ENCODE measurements at places on chromosomes 2 and 18.

- DNase-seq, result no peak
These were observed 38.4 kb downstream of the RNF144A start for GRCh38 chr2:6955511-6956136.

DNA sequence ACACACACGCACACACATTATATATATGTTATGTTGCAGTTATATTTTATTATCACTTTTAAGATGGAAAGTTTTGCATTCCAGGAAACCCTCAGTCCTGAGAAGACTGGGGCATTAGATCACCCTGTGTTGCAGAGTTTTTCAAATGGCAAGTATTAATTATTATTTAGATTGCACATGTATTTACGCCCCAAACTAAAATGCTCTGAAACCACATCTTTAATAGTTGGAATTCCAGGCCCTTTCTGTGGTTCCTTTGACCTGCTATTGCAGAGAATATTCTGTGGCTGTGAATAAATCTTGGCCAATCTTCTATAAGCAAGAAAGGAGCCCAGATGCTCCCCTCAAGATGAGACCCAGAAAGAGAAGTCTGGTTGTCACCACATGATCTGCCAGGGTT, 427.0 kb upstream of the TNP1 start:
- no peak for DNase-seq

DNA sequence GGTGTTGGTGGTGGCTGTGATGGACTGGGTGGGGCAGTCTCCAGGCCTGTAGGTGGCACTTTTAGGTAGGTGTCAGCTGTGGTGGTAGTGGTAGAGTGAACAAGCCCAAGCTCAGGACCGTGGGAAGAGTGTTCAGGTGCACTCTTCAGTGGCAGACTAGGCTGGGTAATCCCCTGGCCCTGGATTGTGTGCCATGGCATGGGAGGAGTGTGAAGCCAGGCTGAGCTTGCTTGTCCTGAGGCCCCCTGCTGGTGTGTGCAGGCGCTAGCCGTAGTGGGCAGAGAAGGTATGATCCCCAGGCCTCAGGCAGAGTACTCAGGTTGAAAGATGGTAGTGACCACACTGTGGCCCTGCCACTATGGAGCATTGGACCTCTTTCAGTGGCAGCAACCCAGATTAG, 850.3 kb downstream of the DSC3 start:
- DNase-seq, result no peak

DNA sequence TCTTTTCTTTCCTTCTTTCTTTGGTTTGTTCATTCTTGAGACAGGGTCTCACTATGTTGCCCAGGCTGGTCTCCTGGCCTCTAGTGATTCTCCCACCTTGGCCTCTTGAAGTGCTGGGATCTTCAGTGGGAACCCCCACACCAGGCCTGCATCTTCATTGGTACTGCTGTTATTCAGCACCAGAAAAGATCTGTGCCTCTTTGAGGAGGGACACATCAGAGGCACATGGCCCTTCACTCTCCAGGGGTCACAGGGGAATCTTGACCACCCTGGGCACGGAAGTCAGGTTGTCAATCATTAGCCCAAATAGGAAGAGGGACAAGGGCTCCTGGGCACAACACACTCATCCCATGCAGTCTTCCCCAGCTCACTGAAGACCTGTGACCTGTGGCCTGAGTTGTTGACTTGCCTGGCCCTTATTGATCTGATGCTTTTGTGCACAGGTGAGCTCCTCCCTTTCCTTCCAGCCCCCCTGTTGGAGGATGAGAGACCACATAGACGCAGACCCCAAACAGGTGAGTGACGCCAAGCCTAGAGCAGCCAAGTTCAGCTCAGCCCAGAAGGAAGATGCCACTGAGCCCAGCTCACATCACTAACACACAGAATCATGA, 33.0 kb upstream of the ODC1 start:
- no peak for DNase-seq

GRCh38 chr2:96197546-96198255, 10.9 kb downstream of the STARD7 start:
- no peak for DNase-seq

DNA sequence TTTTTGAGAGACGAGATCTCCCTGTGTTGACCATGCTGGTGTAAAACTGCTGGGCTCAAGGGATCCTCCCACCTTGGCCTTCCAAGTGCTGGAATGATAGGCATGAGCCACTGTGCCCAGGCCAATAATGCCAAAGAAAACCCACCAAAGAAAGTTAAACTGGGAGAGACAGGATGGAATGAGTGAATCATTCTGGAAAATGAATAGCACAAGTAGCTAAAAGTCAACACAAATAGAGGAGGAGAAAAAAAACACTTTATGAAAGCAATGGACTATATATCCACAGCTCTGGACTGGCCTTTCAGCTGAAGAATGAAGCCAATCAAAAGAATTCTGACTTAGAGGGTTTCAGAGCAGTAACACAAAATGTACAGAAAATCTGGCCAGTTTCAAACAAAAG, 23.9 kb downstream of the IAH1 start:
- DNase-seq, result no peak

GRCh38 chr2:831622-832021, 119.0 kb upstream of the SNTG2 start:
- DNase-seq, result no peak

DNA sequence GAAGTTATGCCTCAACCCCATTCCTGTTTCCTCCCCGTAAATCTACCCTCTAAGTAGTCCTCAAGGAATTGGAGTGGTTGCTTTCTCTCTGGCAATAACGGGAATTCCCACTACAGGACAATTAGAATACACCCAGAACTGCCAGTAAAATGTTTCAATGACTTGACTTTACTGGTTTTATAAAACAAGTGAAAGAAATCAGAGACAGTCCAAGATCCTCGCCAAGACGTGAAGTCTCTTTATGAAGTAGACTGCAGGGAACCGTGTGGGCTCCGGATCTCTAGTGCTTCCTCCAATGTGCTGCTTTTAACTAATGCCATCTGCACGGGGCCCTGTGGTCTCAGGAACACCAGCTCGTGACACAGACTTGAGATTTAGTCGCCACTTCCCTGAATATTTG, 101.4 kb downstream of the CPO start:
- no peak for DNase-seq

DNA sequence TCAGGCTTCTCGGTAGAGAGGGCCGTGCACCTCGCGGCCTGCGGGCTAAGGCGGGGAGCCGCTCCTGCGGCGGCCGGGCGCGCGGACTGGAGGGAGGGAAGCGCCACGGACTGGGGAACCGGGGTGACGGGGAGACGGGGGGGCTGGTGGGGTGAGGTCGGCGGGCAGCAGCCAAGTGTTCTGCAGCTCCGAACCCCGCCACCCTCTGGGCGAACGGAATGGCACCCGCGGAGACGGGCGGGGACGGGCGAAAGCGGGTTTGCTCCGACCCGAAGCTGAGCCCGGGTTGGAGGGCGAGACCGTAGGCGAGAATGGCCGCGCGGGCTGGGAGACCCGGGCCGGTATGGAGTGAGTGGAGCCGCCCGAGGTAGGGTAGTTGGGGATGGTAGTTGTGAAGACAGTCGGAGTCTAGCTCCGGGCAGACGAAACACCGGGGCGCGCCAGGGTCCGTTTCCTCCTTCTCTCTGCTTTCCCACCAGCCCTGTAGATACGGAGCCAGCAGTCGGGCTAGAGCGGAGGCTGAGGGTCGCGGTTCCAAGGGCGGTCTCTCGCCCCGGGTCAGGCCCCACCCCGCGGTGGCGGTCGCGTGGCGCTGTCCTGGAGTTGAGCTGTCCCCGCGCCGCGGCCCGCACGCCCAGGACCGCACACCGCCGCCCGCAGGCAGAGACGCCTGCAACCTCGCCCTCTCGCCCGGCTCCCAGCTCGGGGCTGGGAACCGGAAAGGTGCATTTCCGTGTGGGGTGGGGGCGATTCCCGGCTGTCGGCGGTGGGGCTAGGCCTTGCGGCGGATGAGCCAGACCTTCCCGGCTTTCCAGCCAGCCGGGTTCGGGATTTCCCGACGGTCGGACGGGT, 160.3 kb upstream of the SIX2 start:
- DNase-seq, result no peak

DNA sequence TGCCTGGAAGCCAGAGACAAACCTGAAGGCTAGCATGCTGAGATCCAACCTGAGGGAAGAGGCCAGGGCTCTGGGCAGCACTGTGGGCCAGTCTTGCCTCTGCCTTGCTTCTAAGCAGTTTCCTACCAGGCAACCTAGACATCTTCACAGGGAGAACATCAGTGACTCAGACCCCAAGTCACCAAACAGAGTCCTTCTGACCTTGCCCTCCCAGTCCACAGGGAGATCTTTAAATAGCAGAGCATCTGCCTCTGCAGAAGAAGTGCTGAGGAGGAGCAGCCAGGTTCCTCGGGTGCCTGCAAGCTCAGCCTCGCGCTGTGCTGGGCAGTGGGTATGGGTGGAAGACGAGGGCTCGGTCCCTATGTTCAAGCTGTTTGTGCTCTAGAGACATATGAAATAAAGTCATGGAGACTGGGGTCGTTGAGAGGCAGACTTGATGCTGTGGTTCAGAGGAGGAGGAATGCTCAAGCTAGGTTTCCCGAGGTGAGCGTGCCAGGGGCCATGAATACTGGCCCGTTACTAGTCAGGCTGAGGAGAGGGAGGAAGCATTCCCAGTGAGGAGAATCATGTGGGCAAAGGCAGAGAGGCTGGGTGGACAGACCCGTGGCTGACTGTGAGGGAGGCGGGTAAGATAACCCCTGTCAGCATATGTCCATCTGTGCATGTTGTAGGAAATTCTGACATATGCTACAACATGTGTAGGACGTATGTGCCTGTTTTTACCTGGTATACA, 66.5 kb downstream of the BOLA3 start:
- no peak for DNase-seq

DNA sequence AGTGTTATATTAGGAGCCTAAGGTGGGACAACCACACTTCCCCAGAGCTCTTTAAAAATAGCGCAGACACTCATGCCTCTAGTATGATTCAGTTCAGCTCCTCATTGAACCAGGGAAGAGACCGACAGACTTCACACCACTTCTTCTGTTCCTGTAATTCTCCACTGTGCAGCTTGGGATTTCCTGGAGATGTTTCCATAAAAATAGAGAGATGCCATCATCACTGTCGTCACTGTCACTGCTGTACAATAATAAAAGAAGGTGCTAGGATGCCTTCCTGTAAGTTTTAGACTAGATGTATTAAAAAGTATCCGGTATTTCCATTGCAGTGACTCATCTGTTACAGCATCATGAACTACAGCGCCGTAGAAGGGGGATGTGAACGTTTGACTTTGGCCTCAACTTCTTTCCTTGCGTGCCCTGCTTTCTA, 110.9 kb downstream of the FAM210A start:
- DNase-seq, result no peak

GRCh38 chr2:233497692-233498091, 68.9 kb downstream of the USP40 start:
- no peak for DNase-seq

GRCh38 chr2:162989507-162989906, 150.9 kb upstream of the KCNH7 start:
- no peak for DNase-seq

DNA sequence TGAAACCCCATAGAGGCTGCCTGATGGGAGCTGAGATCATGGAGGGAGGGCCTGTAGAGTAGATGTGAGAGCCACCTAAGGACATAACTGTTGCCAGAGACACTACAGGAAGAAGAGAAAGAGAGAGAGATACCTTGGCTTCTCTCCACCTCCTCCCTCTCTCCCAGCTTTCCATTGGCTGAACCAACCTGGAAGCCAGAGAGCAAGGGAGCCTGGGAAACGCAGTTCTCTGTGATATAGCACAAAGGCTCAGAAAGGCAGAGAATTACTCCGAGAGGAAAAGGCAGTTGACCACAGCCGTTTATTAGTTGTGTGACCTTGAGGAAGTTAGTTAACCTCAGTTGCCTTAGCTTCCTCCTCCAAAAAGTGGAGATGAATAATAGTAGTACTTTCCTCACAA, 37.7 kb upstream of the MAT2A start:
- no peak for DNase-seq

GRCh38 chr2:199524689-199525574, 67.2 kb upstream of the SATB2 start:
- no peak for DNase-seq

- DNase-seq, result no peak
These were observed 33.5 kb downstream of the DAPL1 start for GRCh38 chr2:158828378-158829164.

- no peak for DNase-seq
These were observed 89.5 kb upstream of the LMAN1 start for GRCh38 chr18:59448546-59448945.

- no peak for DNase-seq
These were observed 107.1 kb downstream of the AGAP1 start for GRCh38 chr2:235600926-235601325.

- DNase-seq, result no peak
These were observed 1.8 kb downstream of the PPP1R7 start for GRCh38 chr2:241151934-241152660.

- DNase-seq, result peak; percentile 20
These were observed at the start of gene CHST10 for GRCh38 chr2:100416935-100417710. TSS of gene CHST10 (minus strand) at chr2:100417668. CDS start at chr2:100406675, 10,993 bp downstream.

- no peak for DNase-seq
These were observed 511.9 kb upstream of the TNP1 start for GRCh38 chr2:217371781-217372213.

DNA sequence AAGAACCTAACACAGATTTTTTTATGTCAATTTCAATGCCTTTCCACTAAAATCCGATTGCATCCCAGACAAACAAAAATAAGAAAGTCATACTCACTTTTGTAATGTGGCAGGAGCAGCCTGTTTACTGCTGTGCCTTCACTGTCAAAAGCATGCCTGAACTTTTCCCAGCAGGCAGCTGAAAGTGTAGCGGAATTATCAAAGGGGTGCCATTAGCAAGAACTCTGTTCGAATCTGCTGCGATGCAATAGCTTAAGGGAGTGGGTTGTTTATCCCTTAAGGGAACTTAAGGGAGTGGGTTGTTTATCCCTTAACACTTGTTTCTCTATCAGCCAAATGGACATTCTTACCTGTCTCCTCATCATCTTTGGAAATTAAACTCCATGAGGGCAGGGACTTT, 243.5 kb downstream of the PAX3 start:
- DNase-seq, result no peak

GRCh38 chr2:97644023-97644717, 1.7 kb upstream of the COX5B start:
- DNase-seq, result no peak

DNA sequence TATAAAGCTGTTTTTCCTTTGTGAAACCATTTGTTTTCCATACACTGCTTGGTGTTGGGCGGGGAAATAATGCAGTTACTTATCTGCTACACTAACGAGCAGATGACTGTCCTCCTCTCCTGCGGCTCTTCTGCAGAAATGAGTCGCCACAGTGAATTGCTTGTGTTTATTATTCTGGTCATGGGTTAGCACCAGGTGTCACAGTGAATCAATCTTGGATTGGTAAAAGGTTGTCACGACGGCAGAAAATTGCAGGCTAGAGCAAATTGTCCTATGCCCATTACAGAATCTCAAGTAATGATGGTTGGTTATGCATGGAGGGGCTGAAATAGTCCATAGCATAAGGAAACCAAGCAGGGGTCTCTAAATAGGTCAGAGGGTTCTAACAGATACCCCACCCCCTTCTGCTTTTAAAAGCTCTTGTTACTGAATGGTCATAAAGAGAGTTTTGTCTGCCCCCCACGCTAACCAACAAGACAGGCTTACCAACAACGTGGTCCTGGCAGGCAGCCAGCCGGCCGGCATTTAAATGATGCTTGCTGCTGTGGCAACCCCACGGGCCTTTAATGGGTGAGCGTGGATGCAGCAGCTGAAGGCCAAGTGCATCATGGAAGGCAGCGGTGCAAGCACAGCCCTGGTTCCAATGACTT, 29.5 kb downstream of the RAB31 start:
- no peak for DNase-seq
